Immature natural killer cell (primary cell): ENCODE measurements at places on chromosomes 7 and 10. TPM values are rescaled to one million over a fixed set of nuclear protein-coding genes. Genes with fewer than 3 reads are reported as not detected.

Gene HELLS
- 7.5 TPM for polyA plus RNA-seq

- peaks cover 4% of the 10 kb centered on the region for H3K36me3 ChIP-seq
- DNase-seq: no peak
- H3K27ac ChIP-seq: peak overlapping the region; percentile 84
- peaks cover 35% of the 10 kb centered on the region for H3K4me1 ChIP-seq
Observed at GRCh38 chr7:104938741-104939390, 75.1 kb upstream of the KMT2E start.

DNA sequence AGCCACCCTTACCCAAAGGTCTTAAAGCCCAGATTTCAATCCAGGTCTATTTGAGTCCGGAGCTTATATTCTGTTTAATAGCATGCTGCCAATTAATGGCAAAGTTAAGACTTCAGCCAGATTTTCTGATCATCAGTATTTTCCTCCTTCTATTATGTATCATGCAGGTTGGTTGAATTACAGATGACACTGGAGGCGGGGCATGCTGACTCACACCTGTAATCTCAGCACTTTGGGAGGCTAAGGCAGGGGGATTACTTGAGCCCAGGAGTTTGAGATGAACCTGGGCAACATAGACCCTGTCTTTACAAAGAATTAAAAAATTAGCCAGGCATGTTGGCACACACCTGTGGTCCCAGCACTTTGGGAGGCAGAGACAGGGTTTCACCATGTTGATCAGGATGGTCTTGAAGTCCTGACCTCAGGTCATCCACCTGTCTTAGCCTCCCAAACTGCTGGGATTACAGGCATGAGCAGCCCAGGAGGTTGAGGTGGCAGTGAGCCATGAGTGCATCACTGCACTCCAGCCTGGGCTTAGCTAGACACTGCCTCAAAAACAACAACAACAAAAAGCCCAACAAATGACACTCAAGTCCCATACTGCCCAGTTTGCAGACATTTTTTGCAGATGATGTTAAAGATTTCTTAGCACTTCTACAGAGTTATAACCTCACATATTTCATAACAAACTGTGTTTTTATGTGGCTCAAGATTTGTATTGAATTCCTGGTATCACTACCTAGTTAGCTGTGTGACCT, 62.5 kb downstream of the MCU start:
- no peak overlapping the region for H3K27ac ChIP-seq
- H3K27me3 ChIP-seq: no peaks in the 10 kb centered on the region
- no peak for DNase-seq
- H3K4me1 ChIP-seq: peaks cover 17% of the 10 kb centered on the region
- no peaks in the 10 kb centered on the region for H3K36me3 ChIP-seq
- no peak overlapping the region for H3K4me3 ChIP-seq

DNA sequence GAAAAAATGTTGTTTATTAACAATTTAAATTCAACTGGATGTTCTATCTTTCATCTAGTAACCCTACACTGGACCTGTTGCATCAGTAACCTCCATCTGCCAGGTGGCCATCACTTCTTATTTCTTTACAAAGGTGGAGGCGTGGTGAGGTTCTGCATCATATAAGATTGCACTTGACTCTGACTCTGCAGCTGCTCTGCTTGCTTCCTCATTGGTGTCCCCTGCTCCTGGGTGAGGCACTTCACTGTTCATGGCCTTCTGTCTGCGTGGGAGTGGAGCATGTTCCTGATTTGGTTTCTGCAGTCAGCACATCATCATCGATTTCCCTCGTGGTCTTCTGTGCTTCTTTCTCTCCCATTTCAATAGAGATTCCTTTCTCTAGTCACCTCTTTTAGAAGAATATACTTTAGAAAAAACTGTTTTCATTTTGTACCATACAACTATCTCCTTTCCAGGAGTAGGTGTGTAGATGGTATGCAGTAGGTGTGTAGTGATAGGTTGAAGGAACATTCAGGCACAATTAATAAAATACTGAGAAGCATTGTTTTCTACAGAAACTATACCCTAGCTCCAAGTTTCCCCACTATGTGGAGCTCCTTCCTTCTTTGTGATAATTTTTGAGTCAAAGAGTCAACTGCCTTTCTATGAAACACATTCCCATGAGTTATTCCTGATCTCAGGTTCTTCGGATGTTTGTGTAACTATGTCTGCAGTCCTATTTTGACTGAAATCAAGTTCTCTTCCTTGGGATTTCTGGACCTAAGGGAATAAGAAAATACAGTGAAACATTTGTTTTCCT, 231.7 kb upstream of the CNTNAP2 start:
- H3K4me1 ChIP-seq: no peaks in the 10 kb centered on the region
- no peaks in the 10 kb centered on the region for H3K27me3 ChIP-seq
- no peaks in the 10 kb centered on the region for H3K36me3 ChIP-seq
- H3K27ac ChIP-seq: no peak overlapping the region

DNA sequence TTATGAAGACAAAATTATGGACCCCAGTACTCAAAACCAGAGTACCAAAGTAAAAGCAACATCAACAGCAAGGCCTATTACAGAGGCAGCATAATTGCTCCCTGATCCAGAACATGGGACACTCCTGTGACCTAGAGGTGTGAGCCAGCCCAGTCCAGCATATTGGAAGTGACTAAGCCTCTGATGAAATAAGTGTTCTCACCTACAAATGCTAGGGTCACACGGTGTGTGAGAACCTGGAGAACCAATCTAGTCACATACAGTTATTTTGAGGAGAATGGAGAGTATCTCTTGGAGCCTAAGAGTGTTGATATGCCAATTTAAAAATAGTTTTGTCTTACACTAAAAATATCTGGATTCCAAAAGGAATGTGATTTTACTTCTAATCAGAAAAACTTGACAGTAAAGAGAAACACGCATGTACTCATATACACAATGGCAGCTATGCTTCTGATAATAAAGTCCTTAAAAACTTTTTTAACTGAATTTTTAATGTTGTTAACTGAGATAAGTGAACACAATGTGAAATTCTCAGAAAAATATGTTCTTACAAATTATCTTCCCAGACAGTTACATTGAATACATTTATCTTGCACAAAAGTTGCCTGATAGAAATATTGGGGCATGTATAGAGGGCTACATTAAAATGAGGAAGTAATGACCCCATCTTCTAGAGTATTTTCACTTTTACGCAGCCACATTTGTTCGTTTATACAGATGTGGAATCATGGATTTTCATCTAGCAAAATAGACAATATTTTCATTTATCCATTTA, 56.8 kb upstream of the CD36 start:
- no peaks in the 10 kb centered on the region for H3K36me3 ChIP-seq
- no peaks in the 10 kb centered on the region for H3K4me1 ChIP-seq
- H3K4me3 ChIP-seq: no peak overlapping the region
- no peak overlapping the region for H3K27ac ChIP-seq
- peaks cover 4% of the 10 kb centered on the region for H3K27me3 ChIP-seq
- DNase-seq: no peak

GRCh38 chr10:110676016-110676415, 31.9 kb downstream of the RBM20 start:
- no peak overlapping the region for H3K4me3 ChIP-seq
- H3K27ac ChIP-seq: no peak overlapping the region
- H3K4me1 ChIP-seq: peaks cover 14% of the 10 kb centered on the region
- DNase-seq: no peak

Gene DMBT1
- polyA plus RNA-seq: not detected

- no peaks in the 10 kb centered on the region for H3K36me3 ChIP-seq
- no peak overlapping the region for H3K4me3 ChIP-seq
- DNase-seq: no peak
- H3K27ac ChIP-seq: no peak overlapping the region
- peaks cover 3% of the 10 kb centered on the region for H3K27me3 ChIP-seq
Observed at GRCh38 chr10:129912986-129913695, 50.9 kb downstream of the EBF3 start.
